ENCODE measurements at places on chromosomes 7 and 10.
A peak's percentile ranks its signal among the peaks of the same experiment; 100 is the strongest.

DNA sequence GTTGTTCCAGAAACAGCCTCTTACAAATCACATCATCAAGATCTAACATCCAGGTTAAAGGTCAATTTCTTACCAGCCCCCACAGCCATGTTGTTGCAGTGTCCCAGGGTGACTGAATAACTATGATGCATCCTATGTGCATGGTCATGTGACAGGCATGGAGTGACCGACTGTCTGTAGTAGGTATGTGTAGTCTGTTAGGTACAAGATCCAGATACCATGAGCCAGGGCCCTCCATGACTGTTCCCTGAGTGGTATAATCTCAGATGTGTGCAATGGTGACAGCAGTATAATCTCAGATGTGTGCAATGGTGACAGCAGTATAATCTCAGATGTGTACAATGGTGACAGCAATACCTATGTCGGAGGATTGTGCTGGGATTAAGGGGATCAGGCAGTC, 8.8 kb downstream of the CDHR3 start:
- DNase-seq, result no peak

DNA sequence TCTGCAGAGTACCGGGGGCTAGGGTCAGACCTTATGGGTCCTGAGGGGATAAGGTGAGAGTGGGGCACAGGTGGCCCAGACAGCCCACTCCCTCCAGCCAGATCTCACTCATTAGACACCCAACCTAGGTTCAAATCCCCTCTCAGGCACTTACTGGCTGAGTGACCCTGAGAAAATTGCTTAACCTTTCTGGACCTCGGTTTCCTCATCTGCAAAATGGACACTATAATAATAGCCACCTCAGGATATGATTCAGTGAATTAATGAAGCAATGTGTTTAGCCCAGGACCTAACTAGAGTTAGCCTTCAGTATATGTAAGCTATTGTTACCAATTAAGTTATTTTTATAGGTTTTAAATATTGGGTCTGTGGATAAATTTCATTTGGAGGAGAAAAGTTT, 122.6 kb downstream of the RGS10 start:
- DNase-seq, result no peak

DNA sequence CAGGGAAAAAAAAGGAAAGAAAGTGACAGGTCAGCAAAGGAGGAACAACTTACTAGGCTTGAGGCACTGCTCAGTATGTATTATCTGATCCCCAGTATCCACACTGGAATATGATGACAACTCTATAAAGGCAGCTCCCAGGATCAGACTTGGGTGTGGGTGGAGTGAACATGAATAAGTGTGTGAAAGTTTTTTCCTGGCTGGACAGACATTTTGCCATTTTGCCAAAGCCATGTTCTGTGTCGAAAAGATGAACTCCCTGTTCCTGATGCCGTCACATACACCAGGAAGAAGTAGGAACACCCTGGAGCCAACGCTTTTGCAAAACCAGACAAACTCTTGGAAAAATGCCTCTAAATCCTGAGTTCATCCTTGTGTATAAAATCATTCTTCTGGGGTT, 143.2 kb upstream of the MEOX2 start:
- no peak for DNase-seq

DNA sequence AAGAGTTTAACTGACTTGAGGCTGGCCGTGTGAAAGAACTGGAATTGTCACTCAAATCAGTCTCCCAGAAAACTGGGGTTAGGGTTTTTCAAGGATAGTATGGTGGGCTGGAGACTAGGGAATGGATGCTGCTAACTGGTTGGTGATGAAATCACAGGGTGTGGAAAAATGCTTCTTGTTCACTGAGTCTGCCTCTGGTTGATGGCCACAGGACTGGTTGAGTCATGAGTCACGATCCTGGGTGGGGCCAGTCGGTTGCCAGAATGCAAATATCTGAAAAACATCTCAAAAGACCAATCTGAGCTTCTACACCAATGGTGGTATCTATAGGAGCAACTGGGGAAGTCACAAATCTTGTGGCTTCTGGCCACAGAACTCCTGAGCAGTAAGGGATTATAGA, 16.3 kb upstream of the BAMBI start:
- no peak for DNase-seq

- no peak for DNase-seq
Measured at GRCh38 chr10:22850541-22850940, 77.3 kb upstream of the ARMC3 start.

- no peak for DNase-seq
Measured at GRCh38 chr7:51244053-51244452, 72.6 kb downstream of the COBL start.

DNA sequence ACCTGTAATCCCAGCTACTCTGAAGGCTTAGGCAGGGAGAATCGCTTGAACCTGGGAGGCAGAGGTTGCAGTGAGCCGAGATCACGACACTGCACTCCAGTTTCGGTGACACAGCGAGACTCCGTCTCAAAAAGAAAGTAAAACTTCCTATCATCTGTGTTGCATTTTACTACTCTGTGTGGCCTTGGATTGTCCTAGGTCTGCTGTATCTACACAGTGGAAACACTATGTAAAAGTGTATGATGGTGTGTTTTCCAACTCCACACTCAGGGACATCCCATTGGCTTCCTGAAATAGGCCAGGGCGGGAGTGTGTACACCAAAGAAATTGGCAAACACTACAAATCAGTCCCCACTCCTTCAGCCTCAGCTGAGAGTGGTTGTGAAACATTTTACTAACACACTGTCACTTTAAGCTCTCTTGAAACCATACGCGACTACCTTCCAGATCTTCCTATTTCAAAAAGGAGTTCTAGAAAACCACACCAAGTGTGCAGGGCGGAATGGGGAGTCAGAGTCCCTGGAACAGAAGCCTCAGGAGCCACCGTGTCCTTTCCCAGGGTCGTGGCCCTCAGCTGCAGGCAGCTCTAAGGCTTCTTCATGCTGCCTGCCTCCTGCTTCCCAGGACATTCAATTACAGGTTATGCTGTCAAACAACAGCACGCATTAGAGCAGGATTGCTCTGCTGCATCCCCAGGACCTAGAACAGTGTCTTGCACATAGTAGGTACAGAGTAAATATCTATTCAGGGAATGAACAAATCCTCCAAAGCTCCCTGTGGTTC, 275.4 kb downstream of the PARD3 start:
- no peak for DNase-seq

DNA sequence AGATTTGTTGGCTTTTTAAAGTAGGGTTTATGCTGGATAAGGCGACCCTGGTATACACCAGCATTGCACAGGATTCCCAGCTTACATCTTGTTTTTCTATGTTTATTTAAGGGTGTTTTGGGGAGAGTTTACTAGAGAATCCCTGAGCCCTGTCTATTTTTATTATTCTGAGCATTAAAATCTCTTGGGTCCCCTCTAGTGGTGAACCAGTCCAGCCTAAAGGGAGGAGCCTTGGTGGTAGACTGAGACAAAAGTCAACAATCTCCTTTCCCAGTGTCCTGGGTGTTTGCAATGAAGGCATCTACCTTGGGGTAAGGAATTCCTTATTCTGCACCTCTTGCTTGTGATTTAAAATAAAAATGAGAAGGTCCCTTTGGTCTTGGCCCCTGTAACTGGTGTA, 38.2 kb downstream of the ANTXRL start:
- no peak for DNase-seq

DNA sequence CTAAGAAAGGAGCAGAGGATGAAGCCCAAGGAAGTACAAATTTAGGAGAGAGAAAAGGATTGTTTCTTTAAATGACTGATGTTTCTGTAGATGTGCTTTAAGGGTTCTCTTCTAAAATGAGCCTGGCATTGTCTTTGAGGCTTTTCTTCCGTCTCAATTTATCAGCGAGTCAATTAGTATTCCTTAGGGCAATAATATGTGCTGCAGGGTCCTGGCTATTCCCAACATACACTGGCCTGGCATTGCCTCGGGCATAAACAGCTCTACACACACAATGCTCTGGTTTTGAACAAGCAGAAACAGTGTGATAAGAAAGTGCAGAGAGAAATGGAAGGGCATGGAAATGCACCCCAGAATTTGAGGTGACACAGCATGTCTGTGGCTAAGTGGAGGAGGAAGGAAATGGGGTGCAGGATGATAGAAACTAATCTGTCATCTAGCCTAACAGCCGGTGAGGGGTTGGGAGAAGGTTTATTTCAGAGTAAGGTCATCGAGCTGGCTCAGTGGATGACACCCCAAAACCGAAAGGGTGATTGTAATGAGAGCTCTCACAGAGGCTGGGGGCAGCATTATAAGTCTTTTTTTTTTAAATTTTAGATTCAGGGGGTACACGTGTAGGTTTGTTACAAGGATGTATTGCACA, 67.5 kb upstream of the ARHGAP21 start:
- DNase-seq, result no peak

GRCh38 chr7:123798532-123799188, 46.3 kb upstream of the HYAL4 start:
- DNase-seq, result no peak

GRCh38 chr10:48633381-48634197, 28.7 kb upstream of the ARHGAP22 start:
- DNase-seq, result no peak

DNA sequence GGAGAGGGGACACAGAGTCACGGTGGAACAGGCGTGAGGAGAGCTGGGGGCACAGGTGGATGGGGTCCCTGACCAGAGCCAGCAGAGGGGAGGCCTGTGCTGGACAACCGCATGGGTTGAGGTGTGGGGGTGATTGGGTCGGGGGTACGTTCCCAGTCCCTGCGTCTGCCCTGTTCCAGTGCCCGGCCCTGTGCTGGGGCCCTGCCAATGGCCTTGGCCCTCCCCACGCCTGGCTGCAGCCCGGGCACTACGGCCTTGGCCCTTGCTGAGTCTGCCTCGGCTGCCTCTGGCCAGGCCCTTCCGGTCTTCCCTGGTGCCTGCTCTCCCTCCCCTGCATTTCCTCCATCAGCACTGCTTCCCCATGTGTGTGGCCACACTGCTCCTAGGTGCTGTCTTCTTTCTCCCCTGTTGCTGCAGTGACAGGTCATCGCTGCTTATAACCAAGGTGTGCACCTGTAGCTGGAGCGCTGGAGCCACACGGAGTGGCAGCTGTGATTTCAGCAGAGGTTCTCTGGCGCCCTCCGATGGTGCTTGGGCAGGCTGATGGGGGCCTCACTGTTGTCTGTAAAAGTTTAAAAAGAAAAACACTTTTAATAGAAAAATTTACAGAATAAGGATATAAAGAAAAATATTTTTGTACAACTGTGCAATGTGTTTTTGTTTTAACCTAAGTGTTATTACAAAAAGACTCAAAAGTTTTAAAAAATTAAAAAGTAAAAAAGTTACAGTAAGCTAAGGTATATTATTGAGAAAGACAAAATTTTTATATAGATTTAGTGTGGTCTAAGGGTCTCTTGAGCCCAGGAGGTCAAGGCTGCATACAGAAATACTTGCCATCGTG, 45.2 kb upstream of the BHLHA15 start:
- DNase-seq, result peak; percentile 16

DNA sequence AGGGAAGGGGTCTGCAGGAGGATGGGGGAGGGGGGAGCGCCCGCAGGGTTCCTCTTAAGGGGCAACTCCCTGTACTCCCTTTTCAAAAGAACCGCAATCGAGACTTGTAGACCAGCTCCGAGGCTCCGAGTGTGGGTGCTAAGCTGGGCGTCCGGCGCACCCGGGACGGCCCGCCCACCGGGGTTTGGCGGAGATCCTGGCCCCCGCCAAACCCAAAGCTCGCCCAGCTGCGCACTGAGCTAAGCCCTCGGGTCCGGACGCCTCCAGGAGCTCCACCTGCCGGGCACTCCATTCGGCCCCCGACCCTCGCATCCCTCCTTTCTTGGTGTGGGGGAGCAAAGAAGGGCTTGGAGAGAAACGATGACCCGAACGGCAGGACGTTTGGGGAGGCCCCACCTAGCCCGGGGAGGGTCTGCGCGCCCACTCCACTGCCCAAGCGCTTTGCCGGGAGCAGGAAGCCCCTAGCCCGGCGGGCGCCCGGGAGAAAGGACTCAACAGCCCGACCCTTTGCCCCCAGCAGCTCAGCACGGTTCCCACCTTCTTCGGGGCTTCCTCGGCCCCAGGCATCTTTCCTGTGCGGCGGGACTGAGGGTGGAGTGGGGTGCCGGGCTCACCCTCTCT, 651 bp downstream of the AFAP1L2 start:
- DNase-seq, result no peak

DNA sequence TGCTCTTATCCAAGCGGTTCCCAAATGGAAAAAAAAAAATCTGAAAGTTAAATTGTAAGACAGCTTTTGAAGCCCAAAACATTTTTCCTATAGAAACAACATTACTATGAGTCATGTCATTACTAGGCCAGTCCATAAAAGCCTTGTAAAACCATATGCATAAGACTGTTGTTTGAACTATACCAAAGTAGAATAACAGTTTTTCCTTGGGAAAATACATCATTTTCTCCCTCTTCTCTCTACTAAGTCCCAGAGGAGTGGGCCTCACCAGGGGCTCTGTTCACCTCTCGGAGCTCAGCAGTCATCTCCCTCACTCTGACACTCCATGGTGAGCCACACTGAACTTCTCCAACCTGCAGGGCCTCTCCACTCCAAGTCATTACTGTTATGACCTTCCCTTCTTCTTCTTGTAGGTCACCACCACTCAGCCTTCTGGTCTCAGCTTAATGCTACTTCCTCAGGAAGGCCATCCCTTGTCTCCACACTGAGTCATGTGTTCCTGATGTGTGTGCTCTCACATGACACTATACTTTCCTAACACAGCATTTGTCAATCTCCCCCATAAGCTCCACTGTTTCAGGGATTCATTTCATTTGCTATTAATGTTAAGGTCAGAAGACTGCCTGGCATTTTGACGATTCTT, 32.5 kb downstream of the ZNF438 start:
- DNase-seq, result no peak

Data from iPS DF 6.9 (cell line).